NCI-H1092 treated with DMSO at 0.1 percent for 48 hours (cell line): ENCODE measurements at places on chromosomes 12 and 14.
A peak's percentile ranks its signal among the peaks of the same experiment; 100 is the strongest.

DNA sequence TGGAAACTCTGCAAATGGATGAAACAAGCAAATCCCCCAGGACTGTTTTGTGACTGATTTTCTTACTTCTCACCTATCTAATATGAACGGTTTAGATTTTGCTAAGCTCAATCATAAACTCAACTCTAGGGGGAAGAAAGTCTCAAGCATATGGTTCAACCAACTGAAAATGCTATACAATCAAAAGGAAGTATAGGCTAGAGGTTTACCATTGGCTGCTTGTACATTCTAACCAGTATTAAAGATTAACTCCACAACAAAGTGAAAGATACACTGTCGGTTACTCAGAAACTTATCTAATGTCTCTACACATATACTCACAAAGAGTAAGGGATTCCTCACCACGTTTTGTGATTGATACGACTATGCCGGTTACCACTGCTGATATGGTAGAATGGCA, 281.8 kb upstream of the SOX5 start:
- DNase-seq = no peak

DNA sequence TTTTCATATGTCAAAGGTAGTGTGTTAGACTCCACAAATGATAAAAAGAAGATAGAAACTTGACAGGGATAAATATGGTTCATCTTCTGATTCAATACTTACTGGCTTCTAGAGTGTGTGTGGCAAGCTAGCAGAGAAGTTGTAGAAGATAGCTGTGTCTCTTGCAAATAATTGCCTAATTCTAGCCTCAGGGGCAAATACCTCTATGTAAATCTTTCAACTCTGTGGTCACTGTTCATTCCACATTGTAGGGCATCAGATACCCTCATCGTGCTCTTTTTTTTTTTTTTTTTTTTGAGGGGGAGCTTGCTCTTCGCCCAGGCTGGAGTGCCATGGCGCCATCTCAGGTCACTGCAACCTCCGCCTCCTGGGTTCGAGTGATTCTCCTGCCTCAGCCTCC, 1.7 kb downstream of the OLR1 start:
- DNase-seq = no peak

GRCh38 chr14:68497011-68497410, 295.9 kb downstream of the ZFP36L1 start:
- no peak for DNase-seq

DNA sequence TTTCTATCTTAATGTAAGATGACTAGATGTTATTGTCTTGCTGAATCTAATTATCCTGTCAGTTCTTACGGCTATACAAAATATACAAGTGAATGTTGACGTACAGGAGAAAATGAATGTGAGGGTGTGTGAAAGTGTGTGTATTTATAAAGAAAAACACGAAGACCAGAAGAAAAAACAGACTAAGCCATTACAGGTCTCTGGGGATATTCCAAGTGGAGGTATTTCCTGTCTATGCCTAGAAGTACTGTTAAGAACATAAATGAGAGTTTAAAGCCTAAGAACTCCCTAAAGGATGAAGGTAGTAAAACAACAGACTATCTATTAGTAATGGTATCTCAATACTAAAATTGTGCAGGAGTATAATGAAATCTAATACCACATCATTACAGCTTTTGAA, 7.6 kb downstream of the MDM1 start:
- DNase-seq = no peak

DNA sequence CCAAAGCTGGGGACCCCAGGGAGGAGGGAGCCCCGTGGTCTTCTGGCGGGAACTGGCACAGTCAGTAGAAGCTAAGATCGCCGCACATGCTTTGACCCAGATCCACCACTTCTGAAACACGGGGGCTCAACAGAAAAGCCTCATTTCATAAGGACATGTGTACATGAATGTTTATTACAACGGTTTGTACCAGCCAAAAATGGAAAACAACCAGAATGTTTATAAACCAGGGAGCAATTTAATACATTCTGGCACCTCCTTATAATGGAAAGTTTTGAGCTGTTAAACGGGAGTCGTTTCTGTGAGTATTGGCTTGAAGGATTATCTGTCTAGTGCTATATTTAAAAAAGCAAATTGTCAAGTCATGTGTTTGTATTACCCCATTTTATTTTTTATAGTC, 7.3 kb upstream of the TMEM179 start:
- DNase-seq = no peak

DNA sequence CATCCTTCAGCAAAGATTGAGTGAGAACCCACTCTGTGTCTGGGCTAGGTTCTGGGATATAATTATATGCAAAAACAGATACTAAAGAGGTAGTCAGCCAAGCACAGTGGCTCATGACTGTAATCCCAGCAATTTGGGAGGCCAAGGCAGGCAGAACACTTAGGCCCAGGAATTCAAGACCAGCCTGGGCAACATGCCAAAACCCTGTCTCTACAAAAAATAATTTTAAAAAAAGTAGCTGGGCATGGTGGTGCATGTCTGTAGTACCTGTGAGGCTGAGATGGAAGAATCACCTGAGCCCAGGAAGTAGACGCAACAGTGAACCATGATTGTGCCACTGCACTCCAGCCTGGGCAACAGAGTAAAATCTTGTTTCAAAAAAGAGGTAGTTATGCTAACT, 237.5 kb upstream of the HMGA2 start:
- no peak for DNase-seq

- DNase-seq = peak; percentile 48
Observed at GRCh38 chr14:32933629-32934072, 5.0 kb upstream of the NPAS3 start.

DNA sequence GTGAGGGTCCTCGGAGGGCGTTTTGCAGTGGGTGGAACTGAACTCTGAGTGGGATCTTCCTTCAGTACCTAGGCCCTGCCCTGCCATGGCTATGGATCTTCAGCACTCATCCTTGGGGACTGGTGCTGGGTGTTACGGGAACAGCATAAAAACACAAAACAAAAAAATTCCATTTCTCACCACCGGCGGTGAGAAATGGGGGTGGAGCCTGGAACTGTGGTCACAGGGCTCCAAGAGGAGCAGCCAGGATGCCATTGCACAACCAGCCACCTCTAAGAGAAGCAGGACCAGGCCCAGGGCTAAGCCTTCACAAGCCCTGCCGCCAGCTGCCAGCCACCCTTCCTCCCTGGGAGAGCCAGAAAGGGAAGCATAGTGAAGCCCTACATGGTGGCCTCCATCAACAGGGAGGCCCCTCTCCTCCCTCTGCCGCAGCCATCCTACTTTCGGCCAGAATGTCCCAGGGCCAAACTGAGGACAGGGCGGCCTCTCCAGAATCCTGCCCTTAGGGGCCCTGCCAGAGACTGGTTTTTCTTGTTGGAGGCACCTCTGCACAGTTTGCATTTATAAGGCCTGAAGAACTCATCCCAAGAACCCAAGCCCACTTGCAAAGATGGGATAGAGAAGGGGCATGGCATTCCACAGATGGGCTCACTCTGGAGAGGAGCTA, 76.5 kb downstream of the VCPKMT start:
- no peak for DNase-seq

DNA sequence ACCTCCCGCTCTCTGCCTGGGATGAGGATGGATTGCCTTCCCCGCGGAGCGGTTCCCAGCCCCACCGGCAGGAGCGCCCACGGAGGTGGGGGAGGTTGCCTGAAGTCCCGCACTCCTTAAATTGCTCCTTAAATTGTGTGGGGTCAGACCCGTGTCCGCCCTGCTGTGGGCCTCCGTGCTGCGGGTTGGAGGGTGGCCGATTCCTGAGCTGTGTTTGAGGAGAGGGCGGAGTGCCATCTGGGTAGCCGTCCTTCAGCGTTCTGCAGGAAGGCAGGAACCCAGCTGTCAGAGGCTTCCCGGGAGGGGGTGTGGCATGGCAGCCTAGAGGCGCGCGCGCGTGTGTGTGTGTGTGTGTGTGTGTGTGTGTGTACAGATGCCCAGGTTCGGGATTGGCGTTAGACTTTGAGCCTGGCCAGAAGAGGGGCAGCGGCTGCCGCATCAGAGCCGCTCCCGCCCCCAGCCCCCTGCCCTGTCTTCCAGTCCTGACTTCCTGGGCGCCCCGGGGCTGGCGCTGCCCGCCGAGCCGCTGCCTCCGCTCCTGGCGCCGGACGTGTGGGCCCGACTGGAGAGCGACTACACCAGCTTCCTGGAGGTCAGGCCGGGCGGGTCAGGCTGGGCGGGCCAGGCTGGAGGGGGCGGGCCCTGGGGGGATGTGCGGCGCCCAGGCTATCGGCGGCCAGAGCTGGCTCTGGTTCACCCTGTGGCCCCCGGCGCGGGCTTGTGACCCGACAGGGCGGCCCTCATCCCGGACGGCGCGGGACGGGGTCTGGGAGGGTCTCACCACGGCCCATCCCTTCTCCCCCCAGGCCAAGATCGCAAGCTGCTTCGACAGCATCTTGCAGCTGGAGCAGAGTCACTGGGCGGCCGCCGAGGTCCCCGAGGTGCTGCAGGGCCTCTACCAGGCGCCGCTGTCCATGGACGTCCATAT, 9.2 kb downstream of the EXOC3L4 start:
- DNase-seq = peak; percentile 27

- no peak for DNase-seq
Observed at GRCh38 chr12:16361142-16361783, 13.8 kb downstream of the MGST1 start.

- DNase-seq = no peak
Observed at GRCh38 chr12:123238961-123239360, 5.7 kb downstream of the MTRFR start.

DNA sequence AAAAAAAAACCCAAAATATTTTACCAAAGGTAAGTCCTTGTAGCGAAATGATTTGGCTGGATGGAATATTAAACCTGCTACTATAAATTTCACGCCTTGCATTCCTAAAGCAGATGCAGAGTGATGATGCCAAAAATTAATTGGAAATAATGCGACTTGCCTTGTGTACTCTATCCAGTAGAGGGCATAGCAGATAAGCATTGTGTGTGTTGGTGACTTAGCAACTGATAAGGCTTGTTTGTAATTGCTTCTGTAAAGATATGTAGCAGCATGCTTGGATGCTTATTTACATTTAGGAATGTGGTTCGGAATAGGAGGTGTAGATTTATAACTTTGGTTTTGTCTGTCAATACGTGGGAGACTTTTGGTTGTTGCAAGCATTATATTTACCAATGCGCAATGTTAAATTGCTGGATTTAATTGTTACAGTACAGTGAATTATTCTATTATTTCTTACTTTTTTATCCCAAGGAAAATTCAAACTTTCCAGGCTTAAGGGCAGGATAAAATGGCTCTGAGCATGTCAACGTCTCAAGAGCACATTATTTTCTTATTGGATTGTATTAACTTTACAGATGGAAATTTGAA, 80.5 kb downstream of the TMEM260 start:
- peak; percentile 66 for DNase-seq

- DNase-seq = no peak
Observed at GRCh38 chr12:47705229-47705565, 633 bp downstream of the RPAP3 start.

DNA sequence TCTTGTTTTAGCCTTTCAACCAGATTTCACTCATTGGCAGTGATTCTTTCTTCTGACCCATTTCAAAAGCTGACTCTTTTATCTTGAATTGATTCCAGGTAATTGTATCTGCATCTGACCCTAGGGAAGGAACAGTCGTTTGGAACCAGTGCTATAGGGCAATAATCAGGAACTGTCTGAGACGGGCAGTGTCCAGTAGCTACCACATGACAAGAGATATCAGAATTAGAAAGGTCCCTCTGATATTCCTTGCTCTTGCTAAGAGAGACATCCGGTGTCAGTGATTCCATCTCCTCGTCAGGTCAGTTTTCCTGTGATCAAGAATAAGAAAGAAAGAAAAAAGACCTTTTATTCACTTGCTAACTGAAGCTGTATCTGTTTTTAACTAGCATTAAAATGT, 47.8 kb upstream of the PDE3A start:
- no peak for DNase-seq

DNA sequence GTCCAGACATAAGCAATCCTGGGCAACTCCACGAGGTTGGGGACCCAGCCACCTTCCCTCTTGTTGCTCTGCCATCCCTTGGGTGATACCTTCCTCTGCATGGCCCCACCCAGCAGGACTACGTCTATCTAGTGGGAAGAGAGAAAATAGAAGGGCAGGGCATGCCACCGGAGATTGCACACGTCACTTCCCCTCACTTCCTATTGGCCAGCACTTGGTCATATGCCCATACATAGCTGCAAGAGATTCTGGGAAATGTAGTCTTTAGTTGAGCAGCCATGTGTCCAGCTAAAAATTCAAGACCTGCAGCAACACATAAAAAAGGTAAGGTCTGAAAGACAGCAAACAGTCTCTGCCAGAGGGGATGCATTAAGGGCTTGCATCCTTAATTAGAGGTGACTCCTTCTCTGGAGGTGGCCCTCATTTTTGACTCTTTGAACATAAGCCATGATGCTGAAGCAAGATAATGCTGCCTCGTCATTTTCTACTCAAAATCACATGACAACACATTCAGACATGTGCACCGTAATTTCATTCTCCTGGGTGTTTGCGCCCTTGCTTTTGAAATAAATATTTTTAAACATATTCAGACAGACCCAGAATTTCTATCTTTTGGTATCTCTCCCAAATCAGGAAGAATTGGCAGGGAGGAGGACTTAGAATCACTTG, 91.8 kb upstream of the PWP1 start:
- DNase-seq = no peak

- DNase-seq = no peak
Observed at GRCh38 chr12:106429636-106430035, 72.1 kb downstream of the POLR3B start.
